AML-193 (cell line): ENCODE measurements at places on chromosomes 4 and X.

DNA sequence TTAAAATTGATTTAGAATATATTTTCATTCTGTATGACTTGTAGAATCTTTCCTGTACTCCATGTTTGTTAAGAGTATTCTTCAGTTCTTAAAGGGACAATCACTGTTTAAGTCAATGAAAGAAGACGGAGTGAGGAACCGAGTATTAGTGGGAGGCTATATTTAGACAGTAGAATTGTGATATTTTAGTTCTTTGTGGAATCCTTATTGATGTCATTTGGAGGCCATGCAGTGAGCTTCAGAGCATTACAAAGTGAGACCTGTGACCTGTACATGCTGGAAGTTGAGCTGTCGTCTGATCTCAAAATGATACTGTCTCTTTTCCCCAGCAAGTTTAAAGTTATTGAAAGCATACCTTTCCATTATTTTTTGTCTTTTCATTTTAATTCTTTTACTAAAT, 394.7 kb downstream of the GALNTL6 start:
- no peak for DNase-seq

DNA sequence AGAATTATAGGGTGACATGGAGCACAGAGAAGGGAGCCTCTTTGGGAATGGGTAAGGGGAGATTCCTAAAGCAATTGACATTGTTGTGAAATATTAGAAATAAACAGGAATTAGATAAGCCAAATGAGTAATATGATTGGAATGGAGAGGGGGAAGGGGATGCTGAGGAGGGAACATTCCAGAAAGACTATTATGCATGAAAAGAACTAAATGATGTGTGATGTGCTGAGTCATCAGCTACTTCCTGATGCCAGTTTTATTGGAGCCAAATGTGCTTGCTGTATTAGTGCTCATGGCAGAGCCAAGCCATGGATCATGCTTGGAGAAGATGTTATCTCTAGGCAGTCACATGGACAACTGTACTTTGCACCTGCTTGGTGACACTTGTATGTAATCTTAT, 189.0 kb upstream of the HCCS start:
- DNase-seq: no peak

DNA sequence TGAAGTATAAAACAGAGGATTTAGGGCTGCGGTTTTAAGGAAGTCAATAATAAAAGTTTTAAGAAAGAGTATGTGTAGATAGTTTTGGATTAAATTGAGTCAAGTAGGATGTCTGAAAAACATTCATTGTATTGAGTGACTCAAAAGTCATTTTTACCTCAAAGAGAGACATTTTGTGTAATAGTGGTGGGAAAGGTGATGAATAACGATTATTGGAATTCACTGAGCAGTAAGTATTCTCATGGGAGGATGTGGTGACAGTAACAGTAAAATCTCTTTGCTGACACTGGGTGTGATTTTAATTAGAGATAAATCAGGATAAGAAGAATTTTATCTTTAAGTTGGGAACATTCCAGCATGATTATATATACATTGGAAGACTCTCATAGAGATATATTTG, 233.6 kb downstream of the PDHA2 start:
- no peak for DNase-seq

GRCh38 chr4:128802680-128803628, 6.5 kb upstream of the JADE1 start:
- no peak for DNase-seq

GRCh38 chr4:112732142-112732541, 95.2 kb downstream of the LARP7 start:
- DNase-seq: no peak

DNA sequence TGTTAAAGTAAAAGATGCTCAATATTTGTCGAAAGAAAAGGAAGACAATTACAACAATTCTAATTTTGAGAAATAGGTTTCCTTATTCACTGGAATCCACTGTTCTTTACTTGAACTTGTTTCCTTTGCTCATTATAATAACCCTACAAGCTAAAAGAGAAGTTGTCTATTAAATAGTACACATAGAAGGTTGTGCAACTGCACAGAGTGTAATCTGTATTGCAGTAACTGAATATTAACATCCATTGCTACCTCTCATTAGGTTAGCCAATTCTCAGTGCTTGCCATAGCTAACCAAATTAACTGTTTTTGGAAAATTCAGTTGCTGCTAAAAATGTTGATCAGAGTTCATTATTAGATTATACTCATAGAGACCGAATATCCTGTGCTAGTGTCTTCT, 120.0 kb downstream of the PDLIM5 start:
- peak; percentile 74 for DNase-seq

GRCh38 chr4:12761694-12762093, 722.4 kb downstream of the RAB28 start:
- DNase-seq: no peak

- DNase-seq: no peak
Measured at GRCh38 chr4:71832049-71832448, 48.2 kb upstream of the GC start.

- no peak for DNase-seq
Measured at GRCh38 chrX:107355533-107355932, 93.9 kb upstream of the FRMPD3 start.

- no peak for DNase-seq
Measured at GRCh38 chrX:9562851-9563250, 98.0 kb downstream of the TBL1X start.

- DNase-seq: no peak
Measured at GRCh38 chr4:127179256-127180087, 453.3 kb upstream of the INTU start.

GRCh38 chrX:81890521-81890920, 688.6 kb downstream of the SH3BGRL start:
- DNase-seq: no peak

GRCh38 chr4:13920901-13921300, 293.4 kb upstream of the BOD1L1 start:
- DNase-seq: no peak

GRCh38 chr4:147808447-147808846, 76.6 kb downstream of the ARHGAP10 start:
- no peak for DNase-seq

DNA sequence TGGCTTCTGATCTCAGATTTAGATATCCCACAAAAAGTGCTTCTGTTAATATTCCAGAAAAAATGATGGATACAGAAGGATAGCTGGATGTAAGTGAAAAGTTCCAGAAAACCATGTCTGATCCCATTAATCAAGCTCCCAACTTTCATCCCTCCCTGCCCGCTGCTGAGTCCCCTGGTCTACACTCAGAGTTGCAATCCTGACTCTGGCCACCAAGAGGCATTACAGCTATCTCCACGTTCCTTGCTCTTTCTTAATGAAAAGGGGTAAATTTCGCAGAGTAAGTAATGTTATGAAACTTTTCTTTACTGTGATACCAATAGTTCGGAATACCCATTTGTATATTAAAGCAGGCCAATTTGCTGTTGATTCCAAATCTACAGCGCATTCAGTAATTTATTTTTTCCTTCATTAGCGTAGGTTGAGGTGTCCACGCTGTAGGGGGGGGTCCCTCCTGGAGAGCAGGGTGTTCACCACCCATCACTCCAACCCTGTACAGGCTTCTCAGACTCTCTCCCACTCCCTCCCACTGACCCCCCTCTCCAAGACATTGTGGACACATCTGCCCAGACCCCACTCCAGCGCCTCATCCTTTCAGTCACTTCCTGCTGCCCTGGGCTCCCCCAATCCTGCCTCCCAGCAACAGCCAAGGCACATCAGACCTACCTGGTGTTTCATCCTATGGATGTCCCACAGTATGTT, 55.1 kb downstream of the RAB40A start:
- peak; percentile 23 for DNase-seq

- DNase-seq: no peak
Measured at GRCh38 chr4:71446479-71447081, 107.8 kb downstream of the SLC4A4 start.

- DNase-seq: peak; percentile 25
Measured at GRCh38 chrX:53445977-53446376, 11.8 kb upstream of the HSD17B10 start.

DNA sequence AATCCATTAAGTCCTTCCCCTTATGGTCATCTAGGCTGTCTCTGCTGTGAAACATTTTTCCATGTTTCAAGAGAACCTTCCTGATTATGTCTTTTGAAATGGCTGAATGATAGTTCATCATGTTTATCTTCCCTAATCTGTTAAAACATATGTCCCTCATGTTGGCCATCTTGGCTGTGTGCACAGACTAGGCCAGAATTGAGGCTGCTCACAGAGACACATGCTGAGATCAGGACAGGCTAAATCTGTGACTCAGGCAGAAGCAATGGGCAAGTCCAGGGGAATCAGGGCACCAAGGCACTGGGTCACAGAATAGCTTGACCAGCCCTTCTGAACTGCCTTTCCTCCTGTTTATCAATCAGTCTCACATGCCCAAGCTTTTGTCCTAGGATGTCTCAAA, 78.3 kb downstream of the FHDC1 start:
- DNase-seq: no peak

GRCh38 chr4:157550028-157550427, 329.5 kb downstream of the GRIA2 start:
- DNase-seq: no peak

GRCh38 chr4:54073271-54073880, 9.0 kb upstream of the CHIC2 start:
- no peak for DNase-seq

GRCh38 chrX:10087391-10087790, 69.4 kb upstream of the CLCN4 start:
- DNase-seq: no peak

DNA sequence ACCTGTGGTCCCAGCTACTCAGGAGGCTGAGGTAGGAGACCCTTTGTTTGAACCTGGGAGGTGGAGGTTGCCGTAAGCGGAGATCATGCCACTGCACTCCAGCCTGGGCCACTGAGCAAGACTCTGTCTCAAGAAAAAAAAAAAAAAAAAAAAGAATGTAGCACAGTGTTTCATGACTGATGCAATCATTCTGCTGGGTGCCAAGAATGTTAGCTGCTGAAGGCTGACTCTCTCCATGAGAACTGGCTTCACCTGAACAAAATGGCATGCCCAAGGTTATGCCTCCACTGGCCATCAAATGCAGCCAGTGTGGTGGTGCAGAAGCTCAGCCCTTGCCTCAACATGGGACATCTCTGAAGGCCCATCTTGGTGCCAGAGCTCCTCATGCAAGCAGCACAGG, 412.1 kb downstream of the ADAM29 start:
- no peak for DNase-seq

- DNase-seq: no peak
Measured at GRCh38 chr4:149754526-149754925, 61.1 kb downstream of the IQCM start.

DNA sequence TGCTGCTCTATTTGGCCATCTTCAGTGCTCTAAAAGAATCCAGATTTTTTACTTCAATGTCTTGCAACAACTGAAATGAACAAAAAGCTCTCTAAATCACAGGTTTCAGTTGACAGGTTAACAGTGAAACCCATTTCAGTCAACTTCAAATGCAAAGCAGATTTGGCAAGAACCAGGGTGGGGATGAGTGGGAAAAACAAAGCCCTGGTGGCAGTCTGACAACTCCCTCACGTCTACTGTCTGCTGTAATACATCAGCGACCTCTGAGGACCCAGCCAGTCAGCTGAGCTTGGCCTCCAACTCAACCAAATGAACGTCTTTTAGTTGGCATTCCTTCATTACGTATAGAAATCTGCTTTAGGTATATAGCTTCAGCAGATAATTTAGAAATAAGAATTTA, 95.8 kb downstream of the COL25A1 start:
- DNase-seq: no peak

DNA sequence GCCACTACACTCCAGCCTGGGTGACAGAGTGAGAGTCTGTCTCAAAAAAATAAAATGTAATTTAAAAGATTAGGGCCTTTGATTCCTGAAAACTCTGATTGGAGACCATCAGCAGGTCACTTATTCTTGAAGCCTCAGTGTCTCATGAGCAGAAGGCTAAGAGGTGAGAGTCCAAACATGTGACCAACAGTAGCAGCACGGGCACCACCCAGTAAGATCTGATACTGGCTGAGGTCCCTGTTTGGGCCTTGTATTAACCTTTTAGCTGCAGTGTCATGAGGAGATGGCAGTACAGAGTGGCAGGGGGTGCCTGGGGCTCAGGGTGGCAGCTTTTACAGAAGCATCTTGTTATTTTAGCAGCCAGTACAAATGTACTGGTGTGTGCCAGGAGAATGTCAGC, 89.3 kb downstream of the FHDC1 start:
- no peak for DNase-seq

GRCh38 chr4:153541456-153542096, 75.4 kb downstream of the TMEM131L start:
- no peak for DNase-seq

DNA sequence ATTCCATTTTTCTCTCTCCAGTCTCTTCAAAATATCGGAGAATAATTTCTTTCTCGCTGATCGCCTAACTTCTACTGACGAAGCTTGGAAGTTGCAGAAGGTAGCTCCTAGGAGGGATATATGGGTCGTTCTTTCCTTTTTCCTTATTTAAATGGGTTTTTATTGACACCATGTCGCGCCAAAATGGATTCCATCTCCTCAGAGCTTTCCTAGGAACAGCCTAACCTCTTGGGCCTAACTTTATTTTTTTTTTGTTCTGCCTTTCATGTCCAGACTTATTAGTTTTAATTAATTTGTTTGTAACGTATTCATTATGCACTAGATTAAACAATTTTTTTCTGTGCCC, 359.4 kb upstream of the ZCCHC13 start:
- DNase-seq: no peak

GRCh38 chr4:6362243-6362885, 92.7 kb downstream of the WFS1 start:
- DNase-seq: no peak

- DNase-seq: no peak
Measured at GRCh38 chr4:26179316-26179760, 141.5 kb upstream of the RBPJ start.

GRCh38 chr4:144681806-144682205, 35.9 kb downstream of the HHIP start:
- DNase-seq: no peak

DNA sequence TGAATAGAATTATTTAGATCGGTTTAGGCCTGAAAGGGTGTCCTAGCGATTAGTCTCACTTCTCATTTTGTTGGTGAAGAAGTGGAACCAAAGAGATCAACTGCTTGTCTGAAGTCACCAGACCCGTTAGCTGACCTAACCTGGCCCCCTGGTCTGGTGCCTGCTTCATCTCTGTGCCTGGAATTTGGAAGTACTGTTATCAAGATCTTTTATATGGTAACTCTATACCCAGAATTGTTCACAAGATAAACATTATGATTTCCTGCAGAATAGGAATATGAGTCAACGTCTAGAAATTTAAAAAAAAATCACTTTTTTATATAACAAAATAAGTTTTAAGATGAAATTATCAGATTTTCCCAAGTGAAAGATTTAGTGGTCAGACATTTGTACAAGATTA, 37.2 kb downstream of the LRP2BP start:
- DNase-seq: no peak
